H1 (cell line): ENCODE measurements at places on chromosomes 11 and 22. TPM values are rescaled to one million over a fixed set of nuclear protein-coding genes. Genes with fewer than 3 reads are reported as not detected.

DNA sequence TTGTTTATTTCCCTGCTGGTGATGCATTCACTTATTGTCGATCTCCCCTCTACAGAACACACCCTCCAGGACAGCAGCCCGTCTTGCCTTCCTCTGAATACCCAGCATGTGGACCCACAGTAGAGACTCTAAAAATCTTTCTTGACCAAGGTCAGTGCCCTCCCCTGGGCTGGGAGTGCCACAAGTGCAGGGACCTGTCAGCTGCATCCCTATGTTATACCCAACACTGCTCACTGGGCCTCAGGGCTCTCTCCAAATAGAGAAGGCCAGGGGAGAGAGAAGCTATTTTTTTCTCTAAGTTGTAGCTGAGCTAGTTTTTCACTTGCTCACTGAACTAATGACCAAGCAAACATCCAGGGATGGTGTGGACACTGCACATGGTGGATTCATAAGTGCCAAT lies 9.8 kb downstream of the KCNJ1 start:
- H3K4me3 ChIP-seq = no peak overlapping the region
- DNase-seq = no peak
- no peaks in the 10 kb centered on the region for H3K36me3 ChIP-seq
- no peak overlapping the region for H3K27ac ChIP-seq

DNA sequence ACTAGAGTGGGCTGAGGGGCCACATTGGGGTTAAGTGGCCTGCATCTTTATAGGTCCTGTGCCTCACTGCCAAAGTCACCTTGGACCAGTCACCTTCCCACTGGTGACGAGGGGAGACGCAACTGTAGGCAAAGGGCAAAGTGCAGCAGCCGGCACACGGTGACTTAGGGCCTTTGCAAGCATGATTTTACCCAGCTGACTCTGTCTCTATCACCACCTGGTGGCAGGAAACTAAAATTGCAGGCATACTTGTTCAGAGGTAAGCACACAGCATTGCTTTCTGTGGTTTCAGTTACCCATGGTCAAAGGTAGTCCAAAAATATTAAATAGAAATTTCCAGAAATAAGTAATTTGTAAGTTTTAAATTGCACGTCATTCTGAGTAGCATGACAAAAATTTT lies 1164.4 kb downstream of the BRD1 start:
- no peak for DNase-seq
- H3K36me3 ChIP-seq = no peaks in the 10 kb centered on the region
- H3K4me3 ChIP-seq = no peak overlapping the region
- no peak overlapping the region for H3K27ac ChIP-seq
- H3K4me1 ChIP-seq = no peaks in the 10 kb centered on the region

- no peaks in the 10 kb centered on the region for H3K36me3 ChIP-seq
- no peaks in the 10 kb centered on the region for H3K27me3 ChIP-seq
- no peak for DNase-seq
- H3K4me1 ChIP-seq = no peaks in the 10 kb centered on the region
Observed at GRCh38 chr11:106389101-106389500, 311.6 kb downstream of the AASDHPPT start.

GRCh38 chr11:46981436-46981835 lies 44.9 kb downstream of the CSTPP1 start:
- no peak overlapping the region for H3K4me3 ChIP-seq
- no peak overlapping the region for H3K27ac ChIP-seq
- no peaks in the 10 kb centered on the region for H3K27me3 ChIP-seq
- H3K36me3 ChIP-seq = no peaks in the 10 kb centered on the region
- H3K4me1 ChIP-seq = peaks cover 10% of the 10 kb centered on the region

- H3K4me3 ChIP-seq = no peak overlapping the region
- H3K36me3 ChIP-seq = peaks cover 4% of the 10 kb centered on the region
- H3K27me3 ChIP-seq = no peaks in the 10 kb centered on the region
Observed at GRCh38 chr11:100961633-100962032, 168.0 kb downstream of the PGR start.

DNA sequence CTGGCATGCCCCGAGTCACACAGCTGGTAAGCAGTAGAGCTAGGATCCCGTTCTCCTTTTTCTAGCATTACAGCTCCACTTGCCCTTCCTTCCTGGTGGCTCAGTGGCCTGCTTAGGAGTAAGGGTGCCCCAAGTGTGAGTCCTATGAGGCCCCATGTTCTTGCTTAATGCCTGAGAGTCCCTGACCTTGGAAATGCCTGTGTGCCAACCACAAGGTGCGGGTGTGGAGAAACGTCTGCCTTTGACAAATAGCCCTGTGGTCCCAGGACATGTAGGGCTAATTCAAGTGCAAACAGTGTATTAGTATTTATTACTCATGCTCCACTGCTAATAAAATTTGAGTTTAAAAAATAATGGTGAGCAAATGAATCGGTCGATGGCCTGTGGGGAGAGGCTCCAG lies 18.4 kb downstream of the GRIK4 start:
- no peaks in the 10 kb centered on the region; the same call in 1 of the 2 replicates for H3K27me3 ChIP-seq
- H3K27ac ChIP-seq = no peak overlapping the region
- no peak overlapping the region for H3K4me3 ChIP-seq
- no peaks in the 10 kb centered on the region for H3K36me3 ChIP-seq

GRCh38 chr22:41524809-41525449 lies 19.3 kb downstream of the POLR3H start:
- no peak overlapping the region for H3K27ac ChIP-seq
- H3K4me1 ChIP-seq = no peaks in the 10 kb centered on the region
- no peaks in the 10 kb centered on the region for H3K27me3 ChIP-seq
- DNase-seq = no peak
- H3K4me3 ChIP-seq = no peak overlapping the region

DNA sequence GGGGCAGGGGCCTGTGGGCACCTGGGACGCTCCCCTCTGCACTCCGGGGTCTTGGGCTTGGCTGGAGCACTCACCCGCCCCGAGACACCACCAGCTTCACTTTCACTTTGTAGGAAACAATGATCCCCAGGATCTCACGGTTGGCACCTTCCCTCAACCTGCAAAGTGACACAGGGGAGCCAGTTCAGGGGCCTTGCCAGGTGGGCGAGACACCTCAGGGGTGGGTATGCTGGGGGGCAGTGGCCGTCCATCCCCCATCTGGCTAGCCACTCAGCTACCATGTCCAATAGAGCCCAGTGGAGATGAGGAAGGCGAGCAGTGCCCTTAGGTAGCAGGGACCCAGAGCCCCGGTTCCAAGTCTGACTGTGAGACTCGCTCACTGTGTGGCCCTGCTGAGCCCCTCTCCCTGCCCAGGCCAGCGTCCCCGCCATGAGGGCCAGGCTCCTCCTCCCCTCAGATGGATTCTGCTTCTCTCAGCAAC lies 32.3 kb downstream of the TPBGL start:
- DNase-seq = no peak
- no peaks in the 10 kb centered on the region for H3K27me3 ChIP-seq
- no peak overlapping the region for H3K27ac ChIP-seq

GRCh38 chr22:23398701-23399366 lies 181.3 kb downstream of the IGLL1 start:
- no peak overlapping the region for H3K4me3 ChIP-seq
- no peaks in the 10 kb centered on the region; the same call in 1 of the 2 replicates for H3K4me1 ChIP-seq
- DNase-seq = no peak
- no peaks in the 10 kb centered on the region for H3K27me3 ChIP-seq
- no peak overlapping the region for H3K27ac ChIP-seq

DNA sequence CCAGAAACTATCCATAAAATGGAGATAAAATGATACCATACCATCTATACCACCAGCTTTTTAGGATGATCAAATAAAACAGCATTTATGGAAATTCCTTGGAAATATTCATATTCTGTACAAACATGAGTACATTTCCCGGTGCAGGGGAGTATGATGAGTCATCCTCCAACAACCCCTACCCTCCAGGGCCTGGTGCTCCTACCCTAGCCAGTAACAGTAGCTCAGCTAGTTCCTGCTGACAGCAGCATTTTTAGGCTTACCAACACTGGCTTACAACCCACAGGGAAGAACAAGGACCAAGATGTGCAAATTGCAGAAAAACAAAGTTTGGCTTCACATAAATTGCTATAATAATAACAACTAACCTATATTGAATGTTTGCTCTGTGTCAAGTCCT lies 406.2 kb upstream of the CADM1 start:
- no peak overlapping the region for H3K27ac ChIP-seq
- H3K27me3 ChIP-seq = no peaks in the 10 kb centered on the region
- no peak overlapping the region for H3K4me3 ChIP-seq
- H3K4me1 ChIP-seq = no peaks in the 10 kb centered on the region
- DNase-seq = no peak
- no peaks in the 10 kb centered on the region for H3K36me3 ChIP-seq

- H3K27me3 ChIP-seq = peaks cover 2% of the 10 kb centered on the region
- H3K4me3 ChIP-seq = peak overlapping the region; percentile 52
- DNase-seq = no peak
Observed at GRCh38 chr11:2883979-2884815, 1.4 kb downstream of the CDKN1C start.

GRCh38 chr11:58647141-58647699 lies 24.8 kb downstream of the CNTF start:
- no peaks in the 10 kb centered on the region for H3K27me3 ChIP-seq
- no peak overlapping the region for H3K27ac ChIP-seq
- no peak overlapping the region for H3K4me3 ChIP-seq
- DNase-seq = no peak
- no peaks in the 10 kb centered on the region for H3K36me3 ChIP-seq

DNA sequence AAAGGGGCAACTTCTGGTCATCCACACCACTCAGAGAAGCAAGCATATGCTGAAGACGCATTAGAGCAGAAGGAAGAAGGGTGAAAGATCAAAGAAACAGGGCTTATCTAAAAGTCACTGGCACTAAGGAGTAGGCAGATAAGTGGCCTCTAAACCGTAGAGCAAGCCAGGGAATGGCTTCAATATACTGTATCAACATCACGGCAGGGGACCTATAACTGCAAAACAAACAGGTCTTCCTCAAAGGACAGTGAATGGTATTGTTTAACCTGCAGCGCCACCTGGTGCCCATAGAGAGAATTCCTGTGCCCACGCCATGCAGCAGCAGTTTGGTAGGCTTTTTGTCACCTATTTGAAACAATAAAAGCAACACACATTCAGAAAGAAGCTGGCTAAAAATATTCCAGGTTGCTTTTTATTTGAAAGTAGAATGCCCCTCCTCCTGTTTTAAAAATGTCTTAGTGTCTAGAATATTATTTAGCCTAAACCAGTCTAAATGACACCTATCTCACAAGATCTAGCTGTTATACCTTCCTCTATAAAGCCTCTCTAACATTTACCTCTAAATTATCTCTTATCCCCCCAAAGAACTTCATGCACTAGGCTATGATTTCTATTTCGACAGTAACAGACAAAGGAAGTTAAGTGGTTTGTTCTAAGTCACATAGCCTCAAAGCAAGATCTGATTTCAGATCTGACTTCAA lies 21.8 kb downstream of the SNX19 start:
- H3K27ac ChIP-seq = no peak overlapping the region
- peaks cover 14% of the 10 kb centered on the region for H3K36me3 ChIP-seq
- H3K27me3 ChIP-seq = no peaks in the 10 kb centered on the region
- H3K4me3 ChIP-seq = no peak overlapping the region
- peaks cover 2% of the 10 kb centered on the region for H3K4me1 ChIP-seq
- peak; percentile 87 for DNase-seq

- DNase-seq = no peak
- H3K4me3 ChIP-seq = no peak overlapping the region
- H3K36me3 ChIP-seq = no peaks in the 10 kb centered on the region
- H3K4me1 ChIP-seq = peaks cover 6% of the 10 kb centered on the region
- H3K27me3 ChIP-seq = no peaks in the 10 kb centered on the region; the same call in 1 of the 2 replicates
Observed at GRCh38 chr22:36136475-36136874, 24.1 kb downstream of the APOL3 start.

DNA sequence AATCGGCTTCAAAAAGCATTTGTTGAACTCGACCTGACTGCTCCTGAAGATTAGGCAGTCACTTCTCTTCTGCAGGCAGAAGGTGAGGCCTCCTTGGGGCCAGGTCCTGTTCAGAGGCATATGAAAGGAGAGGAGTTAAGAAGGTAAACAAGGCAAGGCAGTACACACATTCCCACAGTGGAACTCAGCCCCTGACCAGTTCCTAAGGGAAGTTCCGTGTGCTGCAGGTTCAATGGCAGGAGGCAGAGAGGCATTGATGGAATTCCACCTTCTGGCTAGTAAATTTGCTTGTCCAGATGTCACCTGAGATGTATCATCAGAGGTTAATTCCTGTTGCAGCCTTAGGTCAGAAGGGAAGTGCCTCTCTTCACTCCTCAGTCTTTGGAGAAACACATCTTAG lies 337.0 kb upstream of the MTNR1B start:
- DNase-seq = no peak
- H3K4me3 ChIP-seq = no peak overlapping the region
- no peaks in the 10 kb centered on the region for H3K27me3 ChIP-seq
- H3K4me1 ChIP-seq = no peaks in the 10 kb centered on the region

- no peaks in the 10 kb centered on the region for H3K36me3 ChIP-seq
- DNase-seq = no peak
- no peak overlapping the region for H3K4me3 ChIP-seq
- 0 out of 2 replicates have a peak, but pooled peaks cover 2% of the 10 kb centered on the region for H3K27me3 ChIP-seq
Observed at GRCh38 chr22:48188231-48188721, 1425.8 kb downstream of the TBC1D22A start.

DNA sequence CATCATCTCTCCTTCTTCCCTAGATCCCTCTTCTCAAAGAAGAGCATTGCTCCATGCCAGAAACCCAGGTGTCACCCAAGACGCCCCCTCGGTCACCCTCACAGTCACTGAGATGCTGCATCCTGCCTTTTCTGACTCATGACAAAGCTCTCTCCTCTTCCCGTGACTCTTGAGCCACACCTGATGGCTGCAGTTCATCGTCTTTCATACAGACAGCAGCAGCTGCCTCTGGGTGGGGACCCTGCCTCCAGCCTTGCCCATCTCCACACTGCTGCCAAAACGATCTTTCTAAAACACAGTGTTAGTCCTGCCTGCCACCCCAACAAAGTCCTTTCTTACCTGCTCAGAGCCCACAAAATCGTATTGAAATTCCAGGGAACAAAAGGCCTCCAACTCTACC lies 44.8 kb downstream of the BUD13 start:
- no peak overlapping the region for H3K27ac ChIP-seq
- no peak for DNase-seq
- no peaks in the 10 kb centered on the region for H3K27me3 ChIP-seq
- H3K36me3 ChIP-seq = no peaks in the 10 kb centered on the region
- peaks cover 28% of the 10 kb centered on the region for H3K4me1 ChIP-seq

DNA sequence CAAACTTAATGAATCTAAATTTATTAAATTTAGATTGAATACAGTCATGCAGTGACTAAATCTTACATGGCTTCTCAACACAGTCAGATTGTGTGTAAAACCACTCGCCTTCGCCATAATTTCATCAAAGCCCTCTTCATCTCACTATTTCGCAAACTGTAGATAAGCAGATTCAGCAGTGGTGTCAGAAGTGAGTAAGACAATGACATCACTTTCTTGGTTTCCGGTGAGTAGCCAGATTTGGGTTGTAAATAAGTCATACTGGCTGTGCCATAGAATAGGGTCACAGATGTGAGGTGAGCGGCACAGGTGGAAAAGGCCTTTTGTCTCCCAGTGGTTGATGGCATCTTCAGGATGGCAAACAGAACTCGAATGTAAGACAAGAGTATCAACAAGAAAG lies 3.4 kb downstream of the OR10A6 start:
- H3K4me3 ChIP-seq = no peak overlapping the region
- H3K4me1 ChIP-seq = no peaks in the 10 kb centered on the region
- H3K36me3 ChIP-seq = no peaks in the 10 kb centered on the region
- DNase-seq = no peak
- no peak overlapping the region for H3K27ac ChIP-seq

The OR4A16 gene
- total RNA-seq = not detected in 2 replicates

The METTL15 gene
- 10.5 and 11.1 TPM in 2 replicates for total RNA-seq

The VWA5A gene
- 18.8 and 20.4 TPM in 2 replicates for total RNA-seq

The CCDC34 gene
- total RNA-seq = 21.5 and 24.3 TPM in 2 replicates

The PSMC3 gene
- 159 and 160 TPM in 2 replicates for total RNA-seq

The TNRC6B gene
- total RNA-seq = 45.5 and 48.9 TPM in 2 replicates
